ENCODE measurements at places on chromosomes 12 and 14.

DNA sequence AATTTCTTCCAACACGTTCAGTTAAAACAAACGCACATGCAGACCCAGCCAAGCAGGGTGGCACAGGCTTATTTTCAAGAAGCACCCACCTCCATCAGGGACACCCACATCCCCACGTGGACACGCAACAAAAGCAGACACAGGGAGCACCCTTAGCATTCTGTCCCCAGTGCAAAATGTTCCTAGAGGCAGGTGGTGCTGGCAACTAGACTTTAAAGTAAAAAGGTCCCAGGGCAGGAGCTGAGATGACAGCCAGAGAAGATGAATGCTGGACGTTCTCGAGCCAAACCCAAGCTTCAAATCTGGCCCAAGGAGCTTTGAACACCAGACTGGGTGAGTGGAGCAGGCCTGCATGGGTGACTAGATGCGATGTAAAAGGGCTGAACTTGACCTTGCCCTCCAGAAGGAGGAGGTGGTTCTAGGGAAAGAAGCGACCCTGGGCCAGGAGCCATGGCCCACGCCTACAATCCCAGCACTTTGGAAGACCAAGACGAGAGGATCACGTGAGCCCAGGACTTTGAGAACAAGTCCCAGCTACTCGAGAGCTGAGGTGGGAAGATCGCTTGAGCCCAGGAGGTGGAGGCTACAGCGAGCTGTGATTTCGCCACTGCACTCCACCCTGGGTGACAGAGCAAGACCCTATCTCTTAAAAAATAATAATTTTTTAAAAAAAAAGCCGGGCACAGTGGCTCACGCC is 47.3 kb downstream of the KDM2B start:
- no peak for DNase-seq

DNA sequence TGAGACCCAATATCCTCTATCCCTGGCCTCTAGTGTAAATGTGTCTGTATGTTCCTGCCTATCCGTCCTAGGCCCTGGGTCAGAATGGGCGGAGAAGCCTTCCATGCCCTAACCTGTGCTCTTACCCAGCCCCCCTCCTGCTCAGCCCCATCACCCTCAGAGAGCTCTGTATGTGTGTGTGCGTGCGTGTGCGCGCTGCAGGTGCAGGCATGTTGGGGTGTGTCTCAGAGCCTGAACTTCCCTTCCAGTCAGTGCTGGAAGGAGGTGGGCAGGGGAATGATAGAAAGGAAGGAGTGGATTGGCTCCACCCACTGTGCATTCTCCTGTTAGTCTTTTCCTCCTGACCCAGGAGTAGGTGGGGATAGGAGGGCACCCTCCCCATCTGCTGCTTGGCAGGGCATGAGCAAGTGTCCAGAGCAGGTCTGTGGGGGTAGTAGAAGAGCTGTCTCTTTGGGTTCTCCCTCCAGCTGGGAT is 7.2 kb downstream of the NAB2 start:
- peak; percentile 59 for DNase-seq

- DNase-seq = peak; percentile 64
These were observed 137.7 kb upstream of the NEDD1 start for GRCh38 chr12:96769400-96769799.

DNA sequence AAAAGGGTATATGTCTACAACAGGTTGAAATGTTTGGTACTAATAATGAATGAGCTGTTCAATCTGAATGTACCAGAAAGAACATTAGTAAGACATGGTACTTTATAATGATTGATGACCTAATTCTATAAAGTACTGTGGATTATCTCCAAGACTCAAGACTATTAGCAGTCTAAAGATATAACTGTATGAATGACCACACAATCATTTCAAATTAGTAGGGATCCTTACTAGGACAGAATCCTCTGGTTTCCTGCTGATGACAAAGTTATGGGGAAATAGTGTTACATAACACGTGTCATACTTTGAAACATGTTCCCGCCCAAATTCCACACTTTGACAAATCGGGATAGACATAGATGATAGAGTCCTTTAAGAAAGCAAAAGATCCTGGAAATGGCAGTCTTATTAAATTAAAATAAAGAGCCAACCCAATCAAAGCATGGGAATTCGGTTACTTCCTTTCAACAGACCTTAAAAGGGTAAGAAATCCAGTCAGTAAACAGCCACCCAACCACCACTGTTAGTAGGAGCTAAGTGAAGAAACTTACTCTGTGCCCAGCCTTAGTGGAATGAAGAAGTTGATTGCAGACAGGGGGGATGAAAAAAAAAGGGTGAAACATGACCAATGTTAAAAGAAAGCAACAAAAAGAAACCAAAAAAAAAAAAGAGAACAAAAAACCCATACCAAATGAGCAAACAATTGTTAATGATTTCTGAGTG is 2.8 kb downstream of the VPS29 start:
- no peak for DNase-seq

All from NCI-H1436 (cell line).